Osteocyte (in vitro differentiated cells): ENCODE measurements at places on chromosomes 2 and 18.

DNA sequence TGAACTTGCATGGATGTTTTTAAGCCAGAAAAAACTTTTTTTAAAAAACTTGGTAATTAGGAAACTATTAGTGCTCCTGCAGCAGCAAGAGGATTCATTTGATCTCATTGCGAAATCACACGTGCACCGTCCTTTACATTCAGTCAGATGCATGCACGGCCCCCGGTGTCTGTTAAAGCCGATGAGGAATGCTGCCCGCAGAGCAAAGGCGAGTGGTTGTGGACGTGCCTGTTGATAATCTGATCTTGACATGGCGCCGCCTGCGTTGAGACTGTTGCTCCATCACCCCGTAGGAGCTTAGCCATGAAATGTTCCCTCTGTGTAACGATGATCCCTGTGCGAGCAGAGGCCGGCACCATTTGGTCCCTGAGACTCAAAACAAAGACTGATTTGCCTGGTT, 300.0 kb downstream of the GBX2 start:
- DNase-seq: no peak

- no peak for DNase-seq
Observed at GRCh38 chr2:238169708-238170251, 11.0 kb downstream of the ERFE start.

GRCh38 chr18:13615432-13615861, 110.9 kb downstream of the FAM210A start:
- no peak for DNase-seq

DNA sequence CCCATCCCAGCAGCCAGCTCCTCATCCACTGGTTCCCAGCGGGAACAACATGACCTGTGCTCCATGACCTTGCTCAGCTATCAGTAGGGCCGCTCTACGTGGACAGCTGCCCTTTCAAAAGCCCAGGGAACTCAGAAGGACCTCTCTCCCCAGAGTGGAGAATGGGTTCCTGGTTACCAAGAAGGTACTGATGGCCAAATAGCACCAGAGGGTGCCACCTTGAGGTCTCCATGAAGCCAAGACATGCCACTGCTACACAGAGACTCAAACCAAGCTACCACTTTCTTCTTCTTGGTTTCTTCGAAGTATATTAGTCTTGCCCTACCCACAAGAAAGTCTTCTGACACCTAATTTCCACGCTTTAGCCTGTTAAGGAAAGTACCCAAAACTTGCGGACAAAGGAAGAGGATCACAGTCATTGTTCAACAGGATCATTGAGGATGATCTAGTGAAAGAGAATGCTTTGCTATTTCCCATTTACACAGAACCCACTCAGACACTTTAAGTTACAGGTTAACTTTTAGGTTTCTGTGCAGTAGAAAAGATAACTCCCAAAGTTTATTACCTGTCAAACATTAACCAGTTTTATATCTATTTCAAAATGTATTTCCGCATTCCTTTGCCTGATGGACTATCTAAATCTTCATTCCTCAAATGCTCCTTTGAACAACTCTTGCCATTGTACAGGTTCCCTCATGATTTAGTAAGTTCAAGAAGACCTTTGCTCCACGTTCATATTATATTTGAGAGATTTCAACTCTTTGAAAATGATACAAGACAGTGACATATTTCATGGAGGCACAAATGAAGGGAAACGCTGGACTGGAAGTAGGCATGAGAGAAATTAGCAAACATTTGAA, 102.2 kb downstream of the ALPK2 start:
- DNase-seq: no peak

DNA sequence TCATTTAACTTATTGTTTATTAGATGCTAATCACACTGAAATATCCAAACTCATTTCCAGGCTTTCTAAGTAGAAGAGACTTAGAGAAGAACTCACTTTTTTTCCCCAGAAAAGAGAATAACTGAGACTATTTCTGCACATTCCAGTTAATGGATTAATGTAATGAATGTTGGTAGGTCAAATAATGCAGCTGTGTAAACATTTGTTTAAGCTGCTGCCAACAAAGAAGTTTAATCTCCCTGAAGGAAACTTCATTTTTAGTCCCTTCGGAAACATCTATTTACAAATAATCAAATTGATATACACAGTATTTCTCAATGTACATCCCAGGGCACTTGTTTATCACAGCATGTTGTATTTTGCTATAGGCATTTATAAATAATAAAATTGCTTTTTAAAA, 126.9 kb downstream of the KCNS3 start:
- DNase-seq: no peak

- DNase-seq: no peak
Observed at GRCh38 chr18:45320724-45321123, 294.6 kb upstream of the SLC14A2 start.

GRCh38 chr2:50065835-50066234, 911.5 kb upstream of the FSHR start:
- DNase-seq: no peak

- peak; percentile 71 for DNase-seq
Observed at GRCh38 chr2:236671896-236672562, 102.4 kb downstream of the ACKR3 start.

DNA sequence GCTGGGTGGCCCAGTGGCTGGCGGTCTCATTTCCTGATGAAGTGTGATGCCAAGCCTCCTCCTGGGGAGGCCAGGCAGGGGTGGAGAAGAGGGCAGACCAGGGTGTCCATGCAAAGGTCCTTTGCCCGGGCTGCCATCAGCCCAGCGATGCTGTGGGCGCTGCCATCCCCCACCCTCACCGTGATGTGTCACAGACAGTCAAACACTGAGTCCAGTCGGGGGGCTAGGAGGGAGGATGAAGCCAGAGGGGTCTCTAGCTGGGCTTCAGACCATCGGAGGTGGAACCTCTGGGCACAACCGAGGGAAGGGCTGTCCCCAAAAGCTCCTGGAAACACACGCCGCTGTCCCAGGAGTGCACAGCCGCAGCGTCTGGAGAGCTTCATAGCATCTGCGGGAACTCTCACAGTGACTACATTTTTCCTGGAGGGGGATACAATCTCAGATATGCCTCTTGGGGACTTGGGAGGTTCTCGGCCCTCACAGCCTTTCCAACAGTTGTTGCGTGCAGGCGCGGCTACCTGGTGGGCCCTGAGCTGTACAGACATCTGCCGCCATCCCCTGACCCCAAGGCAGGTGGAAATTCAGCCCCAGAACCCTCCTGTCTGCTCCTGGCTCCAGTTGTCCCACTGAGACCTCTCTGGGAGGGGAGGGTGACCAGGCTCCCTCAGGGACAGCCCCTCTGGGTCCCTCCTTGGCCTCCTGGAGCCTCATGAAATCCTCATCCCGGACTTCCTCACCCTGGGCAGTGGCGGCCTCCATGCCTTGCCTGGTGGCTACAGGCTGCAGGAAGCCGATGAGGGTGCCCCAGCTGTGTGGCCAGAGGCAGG, 26.5 kb upstream of the OTOS start:
- no peak for DNase-seq

DNA sequence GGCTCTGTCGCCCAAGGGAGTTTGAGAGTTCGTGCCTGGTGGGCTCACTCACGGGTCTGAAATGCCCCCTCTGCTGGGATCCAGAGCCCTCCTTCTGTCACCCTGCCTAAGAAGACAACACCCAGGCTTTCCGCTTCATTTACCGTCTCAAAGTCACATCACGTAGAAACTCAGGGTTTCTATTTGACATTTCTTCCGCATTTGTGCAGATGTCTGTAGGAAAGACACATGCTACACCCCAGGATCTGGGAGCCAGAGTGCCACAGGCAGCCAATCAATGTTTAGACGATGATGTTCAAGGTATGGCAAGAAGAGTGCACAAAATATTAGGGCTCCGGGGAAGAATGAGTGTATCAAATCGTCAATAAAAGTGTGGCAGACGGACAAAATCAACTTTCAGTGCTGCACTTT, 24.4 kb upstream of the ACKR3 start:
- DNase-seq: no peak
